ENCODE measurements at places on chromosomes 7 and 10.
A peak's percentile ranks its signal among the peaks of the same experiment; 100 is the strongest.

DNA sequence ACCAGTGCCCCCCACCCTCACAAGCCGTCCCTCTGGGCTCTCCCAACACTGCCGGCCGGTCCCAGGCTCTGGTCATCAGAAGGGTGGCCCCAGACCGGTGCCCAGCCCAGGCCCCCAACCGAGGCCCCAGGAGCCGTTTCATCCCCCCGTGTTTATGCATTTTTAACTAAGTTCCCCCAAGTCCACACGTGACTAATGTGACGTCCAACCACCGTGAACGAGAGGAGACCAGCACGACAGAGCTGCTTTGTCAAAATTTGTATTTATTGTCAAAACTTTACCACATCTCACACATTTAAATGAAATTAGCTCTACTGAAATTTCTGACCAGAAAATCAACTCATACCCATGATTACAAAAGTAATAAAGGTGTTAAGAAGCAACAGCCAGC is 8.6 kb downstream of the VENTX start:
- no peak for DNase-seq

DNA sequence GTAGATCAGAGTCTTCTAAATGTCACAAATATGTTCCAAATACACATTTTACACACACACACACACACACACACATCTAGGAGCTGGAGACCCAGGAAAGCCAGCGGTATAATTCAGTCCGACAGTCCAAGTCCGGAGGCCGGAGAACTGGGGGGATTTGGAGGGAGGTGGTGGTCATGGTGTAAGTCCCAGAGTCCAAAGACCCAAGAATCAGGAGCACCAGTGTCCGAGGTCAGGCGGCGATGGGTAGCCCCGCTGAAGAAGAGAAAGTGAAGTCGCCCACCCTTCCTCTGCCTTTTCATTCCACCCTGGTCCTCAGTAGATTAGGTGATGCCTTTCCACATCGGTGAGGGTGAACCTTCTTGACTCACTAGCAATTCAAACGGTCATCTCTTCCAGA is 154.8 kb downstream of the CAMK1D start:
- DNase-seq = no peak

DNA sequence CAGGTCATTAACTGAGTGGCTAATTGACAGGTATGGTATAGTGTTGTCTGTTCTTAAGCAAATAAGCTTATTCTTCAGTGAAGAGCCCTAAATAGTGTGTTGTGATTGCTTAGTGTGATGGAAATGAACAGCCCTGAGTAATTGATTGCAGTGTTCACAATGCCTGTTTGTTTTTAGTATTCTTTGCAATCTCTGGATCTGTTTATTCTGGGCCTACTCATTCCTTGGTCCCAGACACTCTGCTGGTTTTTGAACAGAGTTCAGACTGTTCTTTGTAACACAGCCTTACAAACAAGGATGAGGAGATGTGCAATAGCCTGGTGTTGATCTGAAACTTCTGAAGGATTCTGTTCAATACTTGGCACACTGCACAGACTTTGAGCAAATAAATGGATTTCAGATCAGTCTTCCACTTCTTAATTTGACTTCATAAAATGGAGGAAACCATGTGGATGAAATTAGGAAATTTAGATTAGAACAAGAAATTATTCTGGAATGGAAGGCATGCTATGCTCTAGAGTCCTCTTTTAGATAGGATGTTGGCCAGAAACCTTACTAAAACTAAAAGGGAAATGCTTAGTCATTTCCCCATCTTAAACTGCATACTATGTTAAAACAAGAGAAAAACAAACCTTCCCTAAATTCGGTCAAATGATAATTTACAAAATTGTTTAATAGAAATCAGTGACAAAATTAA is 444.2 kb upstream of the SEMA3D start:
- peak; percentile 74 for DNase-seq

DNA sequence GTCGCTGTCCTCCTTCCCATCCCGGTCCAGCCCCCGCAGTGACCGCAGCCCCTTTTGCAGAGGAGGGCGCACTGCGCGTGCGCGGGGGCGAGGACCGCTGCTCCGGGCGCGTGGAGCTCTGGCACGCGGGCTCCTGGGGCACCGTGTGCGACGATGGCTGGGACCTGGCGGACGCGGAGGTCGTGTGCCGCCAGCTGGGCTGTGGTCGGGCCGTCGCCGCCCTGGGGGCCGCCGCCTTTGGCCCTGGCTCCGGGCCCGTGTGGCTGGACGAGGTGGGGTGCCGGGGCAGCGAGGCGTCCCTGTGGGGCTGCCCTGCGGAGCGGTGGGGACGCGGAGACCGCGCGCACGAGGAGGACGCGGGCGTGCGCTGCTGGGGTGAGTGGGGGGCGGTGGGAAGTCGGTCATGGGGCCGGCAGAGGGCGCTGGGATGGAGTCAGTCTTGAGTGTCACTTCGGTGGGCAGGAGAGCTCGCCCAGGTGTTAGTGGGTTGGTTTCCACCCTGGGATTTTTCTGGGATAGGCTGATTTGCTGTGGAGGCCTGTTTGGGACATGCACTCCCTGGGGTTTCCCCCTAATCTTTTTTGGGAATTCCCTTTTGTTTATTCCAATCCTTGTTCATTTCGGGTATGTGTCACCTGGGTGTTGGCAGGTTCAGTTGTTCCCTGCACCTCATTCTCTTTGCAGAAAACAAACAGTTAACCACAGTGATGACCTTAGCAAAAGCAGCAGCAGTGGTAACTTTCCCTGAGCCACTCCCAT is 11.6 kb downstream of the SCART1 start:
- DNase-seq = no peak

- DNase-seq = no peak
Measured at GRCh38 chr7:108026647-108027046, 23.7 kb upstream of the LAMB1 start.

DNA sequence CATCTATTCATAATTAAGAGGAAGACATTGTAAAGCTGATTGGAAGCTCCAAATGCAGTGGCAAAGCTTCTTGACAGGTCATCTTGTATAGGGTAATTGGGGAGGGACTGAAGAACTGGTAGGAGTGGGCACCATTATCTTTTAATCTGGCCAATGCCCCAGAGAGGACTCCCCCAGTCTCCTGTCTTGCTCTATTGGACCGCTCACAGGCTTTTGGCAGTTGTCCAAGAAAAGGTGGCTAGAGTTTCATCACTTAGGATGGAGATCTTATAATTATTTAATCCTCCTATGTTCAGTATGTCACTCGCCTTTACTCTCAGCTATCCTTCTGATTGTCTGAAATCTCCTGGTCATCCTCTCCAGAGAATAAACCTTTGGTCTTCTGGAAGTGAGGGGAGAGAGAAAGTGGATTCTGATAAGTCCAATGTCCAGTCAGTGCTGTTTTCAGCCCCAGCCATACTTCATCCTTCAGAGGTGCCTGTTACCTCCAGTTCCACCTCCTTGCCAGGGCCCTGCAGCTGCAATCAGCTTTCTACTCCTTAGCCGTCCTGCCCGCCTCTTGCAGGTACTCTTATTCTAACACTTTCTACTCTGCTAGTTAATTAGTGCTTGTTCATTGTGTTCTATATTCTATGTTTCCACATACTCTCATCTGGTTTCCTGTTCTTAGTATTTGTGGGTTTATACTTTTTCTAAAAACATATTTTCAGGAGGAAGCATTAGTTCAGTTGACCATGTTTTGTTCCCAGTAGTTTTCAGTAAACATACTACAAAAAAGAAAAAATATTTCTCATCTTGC is 241.6 kb downstream of the NSUN6 start:
- no peak for DNase-seq

DNA sequence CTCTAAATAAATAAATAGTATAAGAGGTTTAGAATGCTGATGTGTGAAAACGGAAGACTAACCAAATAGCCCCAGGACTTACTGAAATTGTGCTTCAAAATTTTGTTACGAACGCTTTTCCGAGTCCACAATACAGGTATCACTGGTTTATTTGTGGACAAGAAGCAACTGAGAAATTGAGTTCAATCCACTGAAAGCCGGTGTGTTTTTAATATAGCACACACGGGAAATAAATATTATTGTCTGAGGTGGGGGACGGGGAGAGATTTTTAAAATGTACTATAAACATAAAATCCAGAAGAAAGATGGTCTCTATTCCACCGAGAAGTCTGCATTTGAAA is 598 bp downstream of the SLC16A12 start:
- no peak for DNase-seq

GRCh38 chr10:52232561-52233350 is 81.3 kb upstream of the DKK1 start:
- DNase-seq = no peak

GRCh38 chr10:119602241-119603095 is 5.7 kb upstream of the TIAL1 start:
- DNase-seq = no peak

DNA sequence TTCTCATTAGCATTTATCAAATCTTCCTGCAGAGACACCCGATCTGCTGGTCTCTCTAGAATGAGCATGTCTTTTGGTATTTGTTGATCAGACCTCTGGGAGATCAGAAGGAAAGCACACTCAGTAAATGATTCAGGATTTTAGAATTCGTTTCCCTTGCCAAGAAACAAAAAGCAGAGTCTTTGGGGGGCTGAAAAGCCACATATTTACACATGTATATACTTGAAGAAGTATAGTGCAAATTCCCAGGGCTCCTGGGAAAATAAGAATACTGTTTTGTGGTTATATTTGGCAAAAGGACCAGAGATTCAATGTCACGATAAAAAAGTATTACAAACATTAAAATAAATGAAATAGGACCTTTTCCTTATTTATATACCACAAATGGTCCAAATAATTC is 100.2 kb downstream of the AGMO start:
- no peak for DNase-seq

DNA sequence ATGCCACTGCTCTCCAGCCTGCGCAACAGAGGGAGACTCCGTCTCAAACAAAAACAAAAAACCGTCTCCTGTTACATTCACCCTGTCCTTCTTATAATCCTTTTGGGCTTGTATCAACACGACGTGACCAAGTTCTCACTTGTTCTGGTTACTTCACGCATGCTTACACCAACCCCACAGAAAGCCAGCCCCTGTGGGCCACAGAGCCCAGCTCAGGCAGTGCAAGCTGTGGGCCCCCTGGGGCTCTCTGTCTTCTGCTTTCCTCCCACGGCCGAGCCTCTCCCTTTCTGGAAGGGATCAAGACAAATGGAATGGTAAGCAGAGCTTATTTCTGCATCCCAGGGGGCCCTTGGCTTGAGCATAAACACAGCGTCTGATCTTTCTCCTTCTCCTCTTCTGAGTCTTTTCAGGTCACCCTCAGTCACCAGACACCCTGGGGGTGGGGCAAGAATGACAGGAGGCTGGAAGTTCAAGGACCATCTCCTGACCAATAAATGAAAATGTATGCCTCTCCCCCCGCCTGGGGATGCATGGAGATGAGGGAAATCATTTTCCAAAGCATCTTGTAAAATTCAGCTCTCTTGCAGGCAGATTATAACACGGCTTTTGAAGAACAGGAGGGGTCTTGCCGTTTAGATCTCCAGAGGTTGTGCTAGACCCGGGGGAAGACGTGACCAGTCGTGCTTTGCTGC is 19.0 kb upstream of the TRIM56 start:
- DNase-seq = no peak
